ENCODE measurements at places on chromosomes 13 and 19.
A peak's percentile ranks its signal among the peaks of the same experiment; 100 is the strongest.

DNA sequence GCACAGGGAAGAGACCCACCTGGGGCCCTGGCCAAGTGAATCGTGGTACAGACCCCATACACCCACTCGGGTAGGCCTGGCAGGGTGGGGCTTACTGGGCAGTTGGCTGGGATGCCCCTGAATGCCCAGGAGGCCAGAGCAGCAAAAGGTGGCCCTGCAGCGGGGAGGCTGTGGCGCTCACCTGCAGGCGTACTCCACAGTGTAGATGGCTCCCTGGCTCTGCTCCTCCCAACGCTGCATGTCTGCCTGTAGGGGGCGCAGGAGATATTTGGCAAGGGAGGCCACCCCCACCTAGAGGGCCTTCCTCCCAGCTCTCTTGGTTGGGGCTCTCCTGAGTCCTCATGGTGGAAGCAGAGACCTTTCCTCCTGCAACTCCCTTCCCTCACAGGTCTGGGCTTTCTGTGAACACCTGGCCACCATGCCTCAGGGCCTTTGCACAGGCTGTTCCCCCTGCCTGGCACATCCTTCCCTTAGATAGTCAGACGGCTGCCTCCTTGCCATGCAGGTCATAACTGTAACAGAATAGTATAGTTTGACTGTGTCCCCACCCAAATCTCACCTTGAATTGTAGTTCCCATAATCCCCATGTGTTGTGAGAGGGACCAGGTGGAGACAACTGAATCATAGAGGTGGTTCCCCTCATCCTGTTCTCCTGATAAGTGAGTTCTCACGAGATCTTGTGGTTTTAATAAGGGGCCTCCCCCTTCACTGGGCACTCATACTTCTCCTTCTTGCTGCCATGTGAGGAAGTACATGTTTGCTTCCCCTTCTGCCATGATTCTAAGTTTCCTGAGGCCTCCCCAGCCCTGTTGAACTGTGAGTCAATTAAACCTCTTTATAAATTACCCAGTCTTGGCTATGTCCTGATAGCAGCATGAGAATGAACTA, 5.9 kb downstream of the BORCS8 start:
- no peak for DNase-seq

DNA sequence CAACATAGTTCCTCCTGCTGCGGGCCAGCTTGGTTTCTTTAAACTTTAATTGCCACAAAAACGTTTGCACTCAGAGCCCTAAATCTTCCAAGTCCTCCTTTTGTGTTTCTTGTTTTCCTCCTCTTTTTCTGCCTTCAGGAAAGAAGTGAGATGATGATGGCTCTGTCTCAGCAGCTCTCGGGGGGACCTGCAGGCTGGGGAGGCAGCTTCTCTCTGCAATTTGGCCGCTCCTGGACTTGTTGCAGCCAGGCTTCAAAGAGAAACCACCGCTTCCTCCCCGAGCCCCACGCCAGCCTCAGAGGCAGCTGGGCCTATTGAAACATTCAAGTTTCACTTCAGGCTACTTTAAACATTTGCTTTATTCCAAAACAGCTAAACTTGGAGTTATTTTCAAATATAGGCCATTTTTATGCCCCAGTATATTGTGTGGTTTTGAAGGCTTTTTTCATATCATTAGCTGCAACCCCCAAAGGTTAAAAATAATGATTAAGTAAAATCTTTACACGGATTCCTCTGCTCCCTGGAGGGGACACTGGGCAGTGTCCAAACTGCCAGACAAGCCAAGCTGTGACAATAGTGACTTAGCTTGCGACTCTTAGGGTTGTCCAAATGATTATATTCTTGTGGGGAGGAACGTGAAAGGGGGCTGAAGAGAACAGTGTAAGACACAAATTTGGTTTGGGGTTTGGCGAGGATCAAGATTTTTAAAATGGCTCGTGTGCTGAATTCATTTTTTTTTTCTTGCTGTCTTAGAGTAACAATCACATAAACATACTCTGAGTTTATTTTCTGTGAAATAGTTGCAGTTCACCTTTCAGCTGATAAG, 330.8 kb downstream of the DLEU7 start:
- peak; percentile 39 for DNase-seq

- no peak for DNase-seq
These were observed 1.2 kb downstream of the MKNK2 start for GRCh38 chr19:2049741-2050348.

- no peak for DNase-seq
These were observed 10.7 kb upstream of the KATNAL1 start for GRCh38 chr13:30318026-30318425.

GRCh38 chr13:28128926-28129325, 9.4 kb upstream of the PAN3 start:
- DNase-seq: no peak

DNA sequence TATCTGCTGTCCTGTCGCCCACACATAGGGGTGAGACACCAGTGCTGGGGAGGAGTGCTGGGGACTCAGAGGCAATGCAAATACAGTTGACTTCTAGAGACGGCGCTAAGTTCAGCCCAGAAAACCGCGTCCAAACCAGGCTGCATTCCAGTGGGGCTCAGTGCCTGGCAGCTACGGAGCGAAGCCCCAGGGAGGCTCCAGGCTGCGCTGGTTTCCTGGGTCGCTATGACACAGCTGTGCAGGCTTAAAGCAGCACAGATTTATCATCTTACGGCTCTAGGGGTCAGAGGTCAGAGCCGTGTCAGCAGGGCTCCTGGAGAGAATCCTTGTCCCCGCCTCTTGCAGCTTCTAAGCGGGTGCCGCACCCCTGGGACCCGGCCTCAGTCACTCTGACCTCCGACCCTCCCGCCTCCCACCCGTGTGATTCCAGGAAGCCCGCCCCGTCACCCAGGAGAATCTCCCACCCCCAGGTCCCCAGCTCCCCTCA, 61.6 kb downstream of the ANKRD10 start:
- no peak for DNase-seq

DNA sequence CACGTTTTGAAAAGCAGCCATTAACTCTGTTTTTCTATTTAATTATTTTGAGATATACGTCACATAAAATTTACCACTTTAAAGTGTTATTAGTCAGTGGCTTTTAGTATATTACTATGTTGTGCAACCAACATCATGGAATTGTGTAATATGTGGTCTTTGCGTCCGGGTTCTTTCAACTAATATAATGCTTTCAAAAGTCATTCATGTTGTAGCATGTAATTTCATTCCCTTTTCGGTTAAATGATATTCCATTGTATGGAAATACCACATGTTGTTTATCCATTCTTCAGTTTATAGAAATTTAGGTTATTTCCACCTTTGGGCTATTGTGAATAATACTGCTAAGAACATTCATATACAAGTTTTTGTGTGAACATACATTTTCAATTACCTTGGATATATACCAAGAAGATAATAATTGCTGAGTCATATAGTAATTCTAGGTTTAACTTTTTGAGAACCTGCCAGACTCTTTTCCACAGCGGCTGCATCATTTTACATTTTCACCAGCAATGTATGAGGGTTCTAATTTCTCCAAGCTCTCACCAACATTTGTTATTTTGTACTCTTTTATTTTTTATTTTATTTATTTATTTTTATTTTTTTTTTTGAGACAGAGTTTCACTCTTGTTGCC, 28.1 kb upstream of the CLDN10 start:
- no peak for DNase-seq

DNA sequence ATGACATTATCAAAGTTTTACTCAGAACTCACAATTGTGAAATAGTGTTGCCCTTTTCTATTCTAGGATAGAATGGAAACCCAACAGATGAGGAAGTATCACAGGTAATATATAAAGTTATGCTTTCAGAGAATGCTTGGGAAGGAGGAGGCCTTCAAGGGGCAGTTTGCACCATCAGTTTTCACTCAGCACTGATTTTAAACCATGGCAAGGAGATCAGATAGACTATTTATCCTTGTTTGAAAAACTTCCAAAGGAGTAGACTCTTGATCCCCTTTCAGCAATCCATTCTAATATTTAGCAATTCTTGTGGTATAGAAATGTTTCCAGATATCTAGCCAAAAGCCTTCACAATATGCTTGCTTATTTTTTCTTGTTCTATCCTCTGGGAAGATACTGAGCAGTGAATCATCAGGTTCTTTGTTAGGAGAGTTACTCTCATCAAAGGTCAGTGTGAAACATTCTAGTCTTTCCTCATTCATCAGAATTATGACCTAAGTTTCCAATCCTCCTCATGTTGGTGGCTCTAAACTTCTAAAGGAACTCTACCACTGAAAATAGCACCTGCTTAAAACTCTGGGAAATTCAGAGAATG, 3.8 kb downstream of the GPC6 start:
- peak; percentile 42 for DNase-seq

- peak; percentile 58 for DNase-seq
These were observed 17.6 kb downstream of the GPR42 start for GRCh38 chr19:35388277-35389054.

GRCh38 chr19:35558400-35559280, 4.8 kb downstream of the ATP4A start:
- DNase-seq: no peak

DNA sequence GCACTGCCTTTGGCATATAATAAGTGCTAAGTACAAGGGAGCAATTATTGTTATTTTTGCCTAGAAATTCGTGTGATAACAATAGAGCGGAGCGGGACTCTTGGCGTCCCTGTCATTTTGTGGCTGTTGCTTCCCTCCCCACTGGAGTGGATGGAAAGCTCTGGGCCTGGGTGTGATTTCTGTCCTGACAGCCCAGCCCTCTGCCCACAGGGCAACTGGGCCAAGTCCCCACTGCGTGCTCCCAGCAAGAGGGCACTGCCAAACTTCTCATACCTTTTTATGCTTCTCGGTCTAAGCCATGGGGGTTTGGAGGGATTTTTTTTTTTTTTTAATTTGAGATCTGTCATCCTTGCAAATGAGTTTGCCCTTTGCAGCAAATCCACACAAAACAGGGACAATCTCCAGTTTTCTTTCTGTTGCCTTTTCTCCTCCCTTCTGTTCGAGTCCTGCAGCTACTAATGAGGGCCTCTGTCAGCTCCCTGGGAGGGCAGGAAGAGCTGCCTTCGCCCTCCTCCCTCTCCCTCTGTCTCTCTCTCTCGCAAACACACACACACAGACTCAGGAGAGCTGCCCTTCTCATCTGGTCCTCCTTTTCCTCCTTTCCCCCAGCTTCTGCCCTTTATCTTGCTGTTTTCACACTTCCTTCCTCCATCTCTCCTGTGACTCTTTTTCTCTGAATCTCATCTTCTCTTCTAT, 103.9 kb downstream of the DNAJC15 start:
- DNase-seq: no peak

- no peak for DNase-seq
These were observed 1.7 kb downstream of the ANKRD24 start for GRCh38 chr19:4183967-4184717.

DNA sequence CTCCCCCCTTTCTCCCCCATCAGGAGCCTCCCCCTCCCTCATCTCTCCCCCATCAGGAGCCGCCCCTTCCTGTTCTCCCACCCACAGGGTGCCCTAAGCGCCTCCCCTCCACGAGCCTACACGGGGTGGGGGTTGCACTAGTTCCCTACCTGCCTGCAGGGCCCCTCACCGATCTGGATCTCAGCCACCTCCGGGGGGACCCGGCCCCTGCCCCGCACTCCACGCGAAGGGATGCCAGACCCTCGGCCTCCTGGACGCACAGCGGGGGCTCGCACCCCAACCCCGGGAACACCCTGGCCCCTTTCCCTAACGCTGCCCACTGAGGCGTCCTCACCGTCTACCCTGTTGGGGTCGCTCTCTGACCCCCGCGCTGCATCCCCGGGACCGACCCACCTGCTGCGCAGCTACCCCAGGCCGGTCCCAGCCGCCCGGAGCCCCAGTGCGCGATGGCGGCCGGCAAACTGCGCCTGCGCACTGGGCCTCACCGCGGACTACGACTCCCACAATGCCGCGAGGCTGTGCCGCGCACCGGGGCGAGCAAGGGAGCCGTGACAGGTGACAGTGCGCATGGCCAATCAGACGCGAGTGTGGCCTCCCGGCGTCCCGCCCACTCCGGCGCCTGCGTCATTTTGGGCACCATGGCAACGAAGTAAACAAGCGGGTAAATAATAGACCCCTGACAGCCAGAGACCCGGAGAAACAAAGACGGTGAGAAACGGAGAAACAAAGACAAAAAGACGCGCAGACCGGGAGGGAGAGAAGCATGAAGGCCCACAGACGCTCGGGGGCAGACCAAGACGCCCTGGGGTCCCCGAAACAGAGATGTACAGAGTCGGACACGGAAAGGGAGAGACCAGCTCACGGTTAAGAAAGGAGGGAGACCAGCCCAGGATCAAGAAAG, at the start of gene ZSCAN18:
Gene ZSCAN18 (minus strand): TSS at position 451 of the 901 bp plus-strand sequence. CDS start 7,964 bp downstream, outside the sequence.
- peak; percentile 16 for DNase-seq

DNA sequence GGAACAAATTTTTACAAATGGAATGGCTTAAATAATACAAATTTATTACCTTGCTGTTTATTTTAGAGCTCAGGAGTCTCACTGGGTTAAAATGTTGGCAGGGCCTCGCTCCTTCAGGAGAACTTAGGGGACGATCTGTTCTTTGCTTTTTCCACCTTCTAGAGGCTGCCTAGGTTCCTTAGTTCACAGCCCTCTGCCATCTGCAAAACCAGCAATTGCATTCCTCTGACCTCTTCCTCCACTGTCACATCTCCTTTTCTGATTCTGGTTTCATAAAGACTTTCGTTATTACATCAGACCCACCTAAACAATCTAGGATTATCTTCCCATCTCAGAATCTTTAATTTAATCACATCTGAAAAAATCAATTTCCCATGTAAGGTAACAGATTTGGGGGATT, 249.6 kb upstream of the SPRY2 start:
- DNase-seq: no peak

GRCh38 chr13:111043575-111043982, 71.5 kb upstream of the ARHGEF7 start:
- DNase-seq: no peak

GRCh38 chr19:38303517-38304351, at the start of gene C19orf33:
C19orf33 (plus strand) TSS chr19:38304251; CDS start chr19:38304262, 11 bp downstream.
- no peak for DNase-seq

GRCh38 chr19:4108767-4109625, 14.9 kb downstream of the MAP2K2 start:
- DNase-seq: no peak

- DNase-seq: no peak
These were observed 431.1 kb downstream of the EFNB2 start for GRCh38 chr13:106104281-106104901.

GRCh38 chr19:38032951-38033350, 125.9 kb downstream of the SIPA1L3 start:
- no peak for DNase-seq

GRCh38 chr13:41917641-41918040, 43.3 kb downstream of the VWA8 start:
- DNase-seq: no peak

- no peak for DNase-seq
These were observed 405.8 kb downstream of the FGF9 start for GRCh38 chr13:22076658-22077057.

GRCh38 chr13:113849981-113850721, 13.7 kb downstream of the GAS6 start:
- no peak for DNase-seq

DNA sequence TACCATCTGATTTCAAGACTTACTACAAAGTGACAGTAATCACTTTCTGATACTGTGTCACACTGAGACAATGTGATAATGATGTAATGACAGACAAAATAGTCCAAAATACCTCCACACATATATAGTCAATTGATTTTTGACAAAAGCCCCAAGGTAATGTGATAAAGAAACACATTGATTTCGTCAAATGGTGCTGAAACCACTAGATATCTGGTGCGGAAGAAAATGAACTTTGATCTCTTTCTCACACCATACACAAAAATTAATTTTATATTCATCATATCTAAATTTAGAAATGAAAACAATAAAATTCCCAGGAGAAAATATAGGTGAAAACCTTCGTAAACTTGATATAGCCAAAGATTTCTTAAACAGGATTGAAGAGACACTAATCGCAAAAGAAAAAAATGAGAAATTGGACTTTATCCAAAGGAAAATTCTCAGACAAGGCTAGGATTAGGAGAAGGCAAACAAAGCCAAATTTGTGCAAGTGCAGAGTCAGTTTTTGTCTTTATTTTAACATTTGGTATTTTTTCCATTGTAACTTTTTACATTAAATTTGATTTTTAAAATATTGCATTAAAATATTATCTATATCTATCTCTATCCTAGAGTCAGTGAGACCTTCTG, 739.9 kb downstream of the DIAPH3 start:
- DNase-seq: no peak

All from COLO829 (cell line).